Activated CD4-positive, alpha-beta T cell treated with anti-CD3 and anti-CD28 coated beads for 1 hour (primary cell): ENCODE measurements at places on chromosomes 7 and 10.

GRCh38 chr10:9294865-9295264 lies 1240.4 kb downstream of the GATA3 start:
- DNase-seq = no peak

- no peak for DNase-seq
These were observed 370.4 kb downstream of the TNS3 start for GRCh38 chr7:47211519-47211973.

DNA sequence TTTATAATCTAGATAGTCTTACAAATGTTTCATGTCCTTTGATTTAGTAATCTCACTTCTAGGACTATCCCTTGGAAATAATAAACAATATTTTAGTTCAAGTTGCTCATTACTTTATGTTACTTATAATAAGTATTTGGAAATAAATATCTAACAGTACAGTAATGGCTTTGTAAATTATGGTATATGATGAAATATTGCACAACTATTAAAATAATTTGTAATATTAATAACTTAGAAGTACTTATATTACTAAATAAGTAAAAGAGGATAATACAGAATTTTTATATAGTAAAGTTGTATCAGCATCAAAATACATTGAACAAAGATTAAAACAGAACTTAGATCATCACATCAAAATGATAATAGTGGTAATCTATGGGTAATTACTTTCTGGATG lies 41.1 kb downstream of the SP4 start:
- DNase-seq = no peak

- DNase-seq = no peak
These were observed 406 bp downstream of the SYNPO2L start for GRCh38 chr10:73655257-73655989.

DNA sequence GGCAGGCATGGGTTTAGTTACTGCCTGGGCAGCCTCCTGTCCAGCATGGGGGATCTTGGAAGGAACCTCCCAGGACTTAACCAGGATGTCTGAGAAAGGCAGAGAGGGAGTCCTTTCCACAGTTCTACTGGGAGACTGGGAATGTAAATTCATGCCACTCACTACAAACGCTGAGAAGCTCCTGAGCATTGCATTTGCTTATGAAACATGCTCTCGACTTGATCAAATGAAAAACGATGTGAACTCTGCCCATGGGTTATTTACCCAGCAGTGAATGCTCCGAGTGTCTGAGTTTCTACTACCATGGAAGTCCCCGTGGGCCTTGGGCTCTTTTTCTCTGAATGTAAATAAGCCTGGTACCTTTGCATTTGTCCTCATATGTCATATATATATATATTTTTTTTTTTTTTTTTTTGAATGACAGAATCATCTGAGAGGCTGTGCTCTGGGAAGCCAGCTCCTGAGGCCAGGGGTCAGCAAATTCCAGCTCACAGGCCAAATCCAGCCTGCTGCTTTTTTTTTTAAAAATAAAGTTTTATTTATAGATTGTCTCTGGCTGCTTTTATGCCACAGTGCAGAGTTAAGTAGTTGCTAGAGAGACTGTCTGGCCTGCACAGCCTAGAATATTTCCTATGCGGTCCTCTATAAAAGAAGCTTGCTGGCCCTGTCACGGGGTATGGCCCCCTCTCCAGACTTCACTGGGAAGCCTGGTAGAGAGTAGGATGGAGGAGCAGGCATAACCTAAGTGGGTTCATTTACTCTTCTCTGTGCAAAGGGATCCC lies 21.4 kb upstream of the RAPGEF5 start:
- DNase-seq = no peak

GRCh38 chr7:10237306-10237705 lies 736.4 kb upstream of the PHF14 start:
- no peak for DNase-seq

DNA sequence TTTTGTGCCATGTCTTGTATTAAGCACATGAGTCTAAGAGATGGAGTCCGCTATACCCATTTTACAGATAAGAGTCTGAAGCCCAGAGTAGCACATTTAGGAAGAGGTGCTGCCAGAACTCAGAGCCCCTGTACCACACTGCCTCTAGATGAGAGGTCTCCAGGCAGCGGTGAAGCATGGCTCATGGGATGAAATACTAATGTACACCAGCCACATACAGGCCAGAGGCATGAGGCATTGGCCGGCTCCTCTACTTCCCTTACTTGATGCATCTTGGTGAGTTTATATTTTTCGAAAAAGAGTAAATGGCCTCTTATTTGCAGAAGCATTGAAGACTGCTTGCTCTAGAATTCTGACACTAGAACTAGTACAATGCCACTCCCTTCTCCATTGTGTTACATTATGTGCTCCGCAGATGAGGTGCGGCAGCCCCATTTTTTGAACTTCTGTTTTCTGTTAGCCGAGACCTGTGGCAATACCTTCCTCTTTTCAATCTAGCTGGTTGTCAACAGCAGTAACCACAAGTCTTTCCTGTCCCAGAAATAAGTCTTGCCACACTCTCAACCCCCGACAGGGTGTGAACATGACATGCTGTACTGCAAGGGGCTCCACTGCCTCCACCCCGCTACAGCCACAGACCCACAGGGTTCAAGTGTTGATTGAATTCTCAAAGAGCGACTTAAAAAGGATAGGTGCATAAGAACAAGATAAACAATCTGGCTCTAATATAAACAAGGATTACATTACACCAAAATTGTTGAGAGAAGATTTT lies 145.3 kb downstream of the CELF2 start:
- peak; percentile 59 for DNase-seq

DNA sequence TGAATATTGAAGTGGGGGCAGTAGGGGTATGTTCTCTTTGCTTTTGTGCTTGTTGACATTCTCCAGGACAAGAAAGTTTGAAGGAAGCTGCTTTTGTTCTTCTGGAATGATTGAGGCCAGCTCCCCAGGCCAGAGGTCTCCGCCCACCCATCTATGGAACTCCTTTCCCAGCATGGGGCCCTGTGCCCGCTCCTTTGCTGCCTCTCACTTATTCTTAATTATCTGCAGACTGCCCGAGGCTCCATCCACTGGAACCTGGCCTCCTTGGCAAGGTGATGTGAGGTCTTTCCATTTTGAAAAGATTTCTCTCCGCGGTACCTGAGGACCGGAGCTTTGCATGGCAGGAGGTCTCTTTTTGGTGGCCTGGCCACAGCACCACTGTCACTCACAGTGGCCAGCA lies 39.3 kb upstream of the MKI67 start:
- DNase-seq = no peak

DNA sequence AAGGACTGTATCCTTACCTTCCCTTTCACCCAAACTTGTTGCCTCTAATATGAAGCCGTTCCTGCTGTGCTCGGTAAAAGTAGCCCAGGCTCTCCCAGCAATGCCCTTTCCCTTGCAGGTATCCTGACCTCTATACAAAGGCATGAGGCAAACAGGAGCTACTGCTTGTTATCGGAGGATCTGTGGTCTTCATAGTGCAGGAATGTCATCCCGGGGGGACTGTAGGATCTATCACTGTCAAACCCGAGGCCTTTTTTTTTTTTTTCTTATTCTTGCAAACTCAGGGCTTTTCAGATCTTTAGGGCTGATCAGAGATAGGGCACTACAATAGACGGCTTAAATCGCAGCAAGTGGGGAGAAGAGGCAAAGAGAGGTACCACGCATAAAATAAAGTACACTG lies 1206.6 kb downstream of the TYW1 start:
- DNase-seq = no peak

DNA sequence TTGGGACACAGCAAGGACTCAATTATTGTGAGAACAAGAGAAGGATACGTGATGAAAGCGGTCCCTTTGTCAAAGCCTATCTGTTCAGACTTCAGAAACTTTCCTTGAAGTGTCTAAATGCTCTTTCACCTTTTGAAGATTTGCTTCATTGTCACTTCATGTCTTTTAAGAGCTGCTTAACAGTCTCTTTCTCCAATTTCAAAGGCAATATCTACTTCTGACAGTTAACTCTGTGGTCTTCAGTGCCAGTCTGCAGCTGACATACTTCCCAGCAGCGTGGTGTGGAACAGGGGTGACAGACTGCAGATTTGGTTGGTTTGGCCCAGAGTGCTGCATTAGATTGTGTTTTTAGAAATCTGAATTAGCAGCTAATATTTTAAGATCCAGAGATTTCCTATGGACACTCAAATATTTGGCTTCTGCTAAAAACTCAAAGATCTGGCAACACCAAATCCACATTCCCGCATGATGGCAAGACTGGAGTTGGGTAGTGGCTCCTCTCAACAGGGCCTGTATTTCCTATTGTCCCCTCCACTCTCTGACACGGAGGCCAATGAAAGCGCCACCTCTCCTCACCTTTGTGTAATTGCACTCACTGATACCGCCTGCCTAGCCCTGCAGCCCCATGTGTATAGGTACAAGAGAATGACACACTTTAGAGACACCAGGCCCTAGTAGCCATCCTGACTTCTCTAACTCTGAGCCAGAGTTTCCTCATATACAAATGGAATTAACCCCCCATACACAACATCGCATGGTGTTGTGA lies 11.5 kb downstream of the SCRN1 start:
- no peak for DNase-seq

DNA sequence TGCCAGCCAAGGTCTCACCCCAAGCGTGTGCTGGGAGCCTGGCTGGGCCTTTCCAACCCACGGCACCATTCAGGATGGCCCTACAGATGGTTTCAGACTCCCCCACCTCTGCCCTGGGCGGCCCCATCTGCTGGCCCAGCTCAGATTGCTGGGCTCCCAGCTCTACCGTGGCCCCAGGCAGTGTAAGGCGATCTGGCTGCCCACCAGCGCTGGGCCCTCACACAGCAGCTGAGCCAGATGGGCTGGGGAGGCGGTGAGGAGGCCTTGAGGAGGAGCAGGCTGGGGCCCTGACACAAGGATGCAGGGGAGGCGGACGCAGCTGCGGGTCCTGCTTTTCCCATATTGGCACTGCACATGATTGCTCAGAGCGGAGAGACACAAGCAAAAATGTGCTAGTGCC lies 162.8 kb downstream of the NRF1 start:
- no peak for DNase-seq

GRCh38 chr10:87931836-87932230 lies 68.4 kb downstream of the PTEN start:
- DNase-seq = no peak

- no peak for DNase-seq
These were observed 84.7 kb downstream of the TMEM178B start for GRCh38 chr7:141158561-141158960.

DNA sequence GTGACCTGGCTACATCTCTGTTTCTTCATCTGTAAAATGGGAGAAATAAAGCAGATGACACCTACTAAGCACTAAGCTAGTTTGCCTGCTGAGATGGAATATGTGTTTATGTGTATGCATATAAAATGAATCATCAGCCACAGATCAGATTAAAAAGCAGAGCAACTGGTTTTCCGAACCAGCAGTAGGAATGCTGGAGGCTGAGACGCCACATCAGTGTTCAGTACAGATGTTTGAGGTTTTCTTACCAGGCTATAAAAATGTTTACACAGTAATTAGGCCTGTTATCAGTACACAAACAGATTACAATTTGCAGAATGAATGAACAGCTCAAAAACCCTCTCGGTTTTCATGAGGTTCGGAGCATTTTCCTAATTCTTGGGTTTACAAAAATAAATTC lies 85.8 kb downstream of the CALN1 start:
- no peak for DNase-seq

GRCh38 chr7:98771519-98771918 lies 98.3 kb downstream of the TMEM130 start:
- DNase-seq = no peak
